ENCODE measurements at places on chromosomes 12 and 14.

GRCh38 chr14:45891417-45892080 is 638.5 kb upstream of the MIS18BP1 start:
- no peak for DNase-seq

GRCh38 chr12:96981911-96982310 is 74.9 kb downstream of the NEDD1 start:
- no peak for DNase-seq

DNA sequence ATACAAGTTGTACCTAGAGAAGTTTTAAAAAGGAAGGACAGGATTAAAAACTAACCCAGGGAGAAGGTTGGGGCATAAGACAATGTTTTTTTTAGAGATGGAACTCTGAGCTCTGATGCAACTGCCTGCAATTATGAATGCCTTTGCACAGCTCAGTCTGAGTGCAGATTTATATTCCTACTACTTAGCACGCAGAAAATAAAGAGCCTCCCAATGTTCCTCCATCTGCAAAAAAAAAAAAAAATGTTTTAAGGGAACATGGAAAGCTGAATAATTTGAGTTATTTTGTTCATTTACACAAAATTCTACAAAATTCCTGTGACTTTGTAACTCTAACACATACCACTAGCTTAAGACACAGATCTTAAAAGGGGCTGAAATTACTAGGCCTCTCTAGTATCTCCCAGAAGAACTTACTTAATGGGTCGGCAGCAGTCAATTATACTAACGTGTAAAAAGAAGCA is 15.7 kb downstream of the CLIP1 start:
- no peak for DNase-seq

GRCh38 chr12:103832048-103832997 is 8.7 kb downstream of the NT5DC3 start:
- no peak for DNase-seq

DNA sequence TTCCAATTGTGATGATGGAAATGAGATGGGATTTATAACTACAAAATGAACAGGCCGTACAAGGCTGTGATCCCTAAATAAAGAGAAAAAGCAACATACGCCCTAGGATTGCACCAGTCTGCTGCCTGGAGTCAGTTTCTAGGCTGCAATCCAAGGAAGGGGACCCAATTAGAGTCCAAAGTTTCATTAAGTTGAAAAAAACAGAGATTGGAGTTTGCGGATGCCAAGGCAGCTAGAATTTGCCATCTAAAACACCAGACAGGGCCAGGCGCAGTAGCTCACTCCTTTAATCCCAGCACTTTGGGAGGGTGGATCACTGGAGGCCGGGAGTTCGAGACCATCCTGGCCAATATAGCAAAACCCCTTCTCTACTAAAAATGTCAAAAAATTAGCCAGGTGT is 661.0 kb downstream of the RPS29 start:
- DNase-seq = no peak

- DNase-seq = no peak
Observed at GRCh38 chr14:77991128-77991772, 178.9 kb upstream of the NRXN3 start.

All from LHCN-M2 (cell line).